ENCODE measurements at places on chromosomes 3 and 15.

DNA sequence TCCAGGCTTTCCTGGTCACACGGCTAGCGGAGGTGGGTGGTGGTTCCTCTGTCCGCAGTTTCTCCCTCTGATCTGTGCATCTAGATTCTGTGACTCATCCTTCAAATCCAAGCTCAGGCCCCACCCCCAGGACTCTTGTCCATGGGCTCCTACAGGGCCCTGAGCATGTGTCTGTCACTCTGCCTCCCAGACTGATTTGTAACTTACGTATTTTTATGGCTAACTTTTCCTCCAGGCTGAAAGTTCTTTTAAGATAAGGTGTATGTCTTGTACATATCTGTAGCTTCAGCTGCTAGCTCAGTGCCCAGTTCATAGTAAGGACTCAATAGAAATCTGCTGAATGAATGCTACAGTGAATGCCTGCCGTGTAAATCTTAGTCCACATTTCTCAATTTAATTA, 8.0 kb downstream of the ESYT3 start:
- no peak for DNase-seq

DNA sequence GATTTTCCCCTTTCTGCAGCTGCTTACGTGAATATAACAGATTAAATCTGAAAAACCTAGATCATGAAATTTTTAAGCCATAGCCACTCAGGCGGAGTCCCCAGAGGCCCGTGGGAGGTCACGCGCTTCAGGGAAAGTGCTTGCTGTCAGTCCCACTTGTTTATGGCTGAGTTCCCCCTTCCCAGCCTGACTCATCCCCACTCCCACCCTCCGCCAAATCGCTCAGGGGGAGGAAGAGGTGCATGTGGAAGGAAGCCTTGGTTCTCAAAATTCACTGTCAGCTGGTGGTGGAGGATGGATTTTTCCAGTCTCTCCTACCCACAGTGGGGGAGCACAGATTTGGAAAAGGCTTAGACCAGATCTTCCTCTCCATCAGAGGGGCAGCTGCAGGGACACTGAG, 67.4 kb downstream of the CORO2B start:
- DNase-seq: no peak

DNA sequence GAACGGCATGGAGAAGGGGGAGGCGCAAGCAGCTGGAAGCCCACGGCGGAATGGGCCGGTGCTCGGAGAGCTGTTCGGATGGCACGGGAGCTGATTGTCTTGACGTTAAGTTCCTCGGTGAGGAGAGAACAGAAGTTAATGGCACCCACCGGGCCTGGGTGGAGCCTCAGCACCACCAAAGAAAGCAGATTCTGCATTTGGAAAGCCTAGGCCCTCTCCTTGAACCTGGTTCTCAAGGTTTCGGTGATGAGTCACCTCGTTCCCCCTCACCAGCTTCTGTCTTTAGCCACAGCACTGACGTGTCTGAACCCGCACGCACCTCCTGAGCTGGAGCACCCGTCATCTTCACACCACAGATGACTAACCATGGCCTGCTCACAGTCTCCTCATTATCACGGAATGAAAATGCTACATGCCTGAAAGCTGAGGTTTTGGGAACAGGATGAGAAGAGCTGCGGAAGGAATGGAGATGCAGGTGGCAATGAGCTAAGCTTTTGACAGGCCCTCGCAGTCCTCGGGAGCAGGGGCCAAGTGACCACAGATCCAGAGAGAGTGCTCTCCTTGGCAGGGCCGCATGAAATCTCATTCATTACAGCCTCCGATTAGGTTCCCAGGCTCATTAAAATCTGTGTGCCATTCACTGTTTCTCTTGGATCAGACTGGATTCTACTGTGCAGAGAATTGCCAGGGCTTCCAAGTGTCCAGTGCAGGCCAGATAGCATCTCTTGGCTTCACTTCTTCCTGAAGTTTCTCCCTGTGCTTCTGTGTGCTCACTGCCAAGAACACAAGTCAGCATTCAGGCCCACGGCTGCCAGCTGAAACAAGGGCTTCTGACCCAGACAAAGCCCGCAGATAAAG, 96.3 kb upstream of the DLG1 start:
- no peak for DNase-seq

- no peak for DNase-seq
These were observed 10.5 kb upstream of the SUSD5 start for GRCh38 chr3:33229066-33229465.

DNA sequence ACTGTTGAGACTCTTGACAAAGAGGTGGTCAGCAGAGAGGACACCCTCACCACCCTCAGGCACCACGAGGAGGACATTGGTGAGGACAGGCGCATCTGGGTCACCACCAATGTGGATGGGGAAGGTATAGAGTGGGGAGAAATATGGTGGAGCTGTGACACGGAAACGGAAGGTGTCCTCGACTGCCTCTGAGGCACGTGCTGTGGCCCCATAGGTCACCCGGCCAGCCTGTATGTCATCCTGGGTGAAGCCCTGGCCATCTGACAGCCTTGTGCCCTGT, 24.4 kb downstream of the CSPG4 start:
- DNase-seq: no peak

DNA sequence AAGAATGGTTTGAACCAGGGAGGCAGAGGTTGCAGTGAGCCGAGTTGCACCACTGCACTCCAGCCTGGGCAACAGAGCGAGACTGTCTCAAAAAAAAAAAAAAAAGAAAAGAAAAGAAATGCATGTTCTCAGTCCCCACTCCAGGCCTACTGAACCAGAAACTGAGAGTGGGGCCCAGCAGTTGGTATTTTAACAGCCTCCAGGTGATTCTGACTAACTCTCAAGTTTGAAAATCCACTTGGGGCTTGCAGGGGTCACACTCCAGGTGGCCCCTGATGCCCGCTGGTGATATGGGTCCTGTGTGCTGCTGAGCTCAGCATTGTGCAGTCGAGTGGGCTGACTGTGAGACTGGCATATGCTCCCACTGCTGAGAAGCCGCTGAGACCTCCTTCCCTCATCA, 133.7 kb upstream of the C2CD4B start:
- no peak for DNase-seq

GRCh38 chr3:52742418-52743041, 28.2 kb downstream of the NEK4 start:
- no peak for DNase-seq
